ENCODE measurements at places on chromosomes 4 and X.

DNA sequence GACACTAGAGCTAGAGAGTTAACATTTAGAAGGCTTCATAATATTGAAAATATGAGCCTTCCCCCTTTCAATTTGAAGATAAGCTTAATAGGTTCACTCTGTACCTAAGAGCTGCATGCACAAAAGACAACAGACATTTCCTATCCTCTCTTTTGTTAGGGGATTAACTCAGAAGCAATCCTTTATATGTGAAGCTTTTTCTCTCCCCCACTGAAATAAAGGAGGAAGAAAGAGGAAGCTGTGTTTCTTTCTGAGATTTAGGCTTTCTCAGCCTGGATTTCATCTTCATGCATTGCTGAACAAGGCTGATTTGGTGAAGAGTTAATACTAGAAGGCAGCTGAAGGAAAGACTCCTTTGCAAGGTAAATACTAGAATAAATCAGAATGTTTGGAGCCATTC lies 21.0 kb upstream of the CABS1 start:
- no peak for DNase-seq

DNA sequence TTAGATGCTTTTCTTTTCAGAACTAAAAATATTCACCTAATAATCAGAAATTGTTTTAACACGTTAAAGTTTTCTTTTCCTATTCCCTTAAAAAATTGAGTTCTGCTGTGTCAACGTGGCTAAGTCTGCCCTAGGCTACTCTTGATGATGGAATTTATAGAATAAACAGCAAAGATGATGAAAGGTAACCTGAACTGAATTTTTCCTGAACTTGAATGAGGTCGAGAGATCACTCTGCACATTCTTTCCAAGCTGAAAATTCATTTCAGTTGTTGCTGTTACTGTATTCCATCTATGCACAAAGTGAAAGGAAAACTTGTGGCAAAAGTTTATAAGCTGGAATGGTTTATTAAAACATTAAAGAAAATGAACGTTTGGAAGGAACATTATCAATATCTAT lies 245.9 kb upstream of the GIMD1 start:
- no peak for DNase-seq

GRCh38 chr4:19309378-19309777 lies 942.3 kb upstream of the SLIT2 start:
- no peak for DNase-seq

DNA sequence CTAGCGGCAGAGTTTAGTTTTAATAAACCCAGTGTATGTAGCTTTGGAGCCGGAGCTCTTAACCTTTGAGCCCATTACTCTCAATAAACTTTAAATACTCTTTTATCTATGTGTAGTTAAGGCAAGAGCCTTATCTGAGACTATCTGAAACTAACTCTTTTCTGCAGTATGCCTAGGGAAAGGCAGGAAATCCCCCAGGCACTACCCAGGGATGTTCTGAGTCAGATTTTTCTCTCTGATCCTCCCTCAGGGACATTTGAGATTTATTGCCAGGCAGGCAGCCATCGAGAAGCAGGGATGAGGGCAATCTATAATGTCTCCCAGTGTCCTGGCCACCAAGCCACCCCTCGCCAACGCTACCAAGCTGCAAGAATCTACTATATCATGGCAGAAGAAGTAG lies 39.1 kb downstream of the HEPH start:
- no peak for DNase-seq

GRCh38 chrX:153494061-153494460 lies 719 bp upstream of the BGN start:
- no peak for DNase-seq

- no peak for DNase-seq
These were observed 23.0 kb upstream of the CPLX1 start for GRCh38 chr4:848803-849477.

DNA sequence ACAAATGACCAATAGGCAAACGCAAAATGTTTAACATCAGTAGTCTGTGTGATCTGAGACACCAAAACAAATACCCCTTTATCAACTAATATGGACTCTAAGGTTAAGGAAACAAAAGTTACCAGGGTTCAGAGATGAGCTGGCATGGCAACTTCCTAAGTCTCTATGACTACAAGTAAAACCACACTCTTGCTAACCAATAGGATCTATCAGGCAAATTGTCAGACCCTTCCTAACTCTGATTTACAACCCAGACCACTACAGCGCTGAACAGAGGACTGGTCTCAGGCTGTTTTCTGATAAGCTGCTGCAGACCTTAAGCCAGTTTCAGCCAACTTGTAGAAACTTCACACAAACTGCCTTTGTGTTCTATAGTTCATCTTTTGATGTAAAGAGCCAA lies 608.0 kb downstream of the TLL1 start:
- DNase-seq, result no peak

Measured in AML-193 (cell line).